Stimulated activated CD4-positive, alpha-beta T cell treated with anti-CD3 and anti-CD28 coated beads, Interleukin-1b, Interleukin-23, amount 100 ng/mL, for 1 hour (primary cell): ENCODE measurements at places on chromosomes 3 and 15.

GRCh38 chr3:141094790-141095545 lies 43.8 kb downstream of the SPSB4 start:
- DNase-seq = no peak

GRCh38 chr3:12479919-12480427 lies 4.3 kb upstream of the TSEN2 start:
- no peak for DNase-seq

- no peak for DNase-seq
Measured at GRCh38 chr3:52022323-52023100, 26.8 kb upstream of the RPL29 start.

GRCh38 chr3:142228964-142229363 lies 3.6 kb upstream of the GK5 start:
- DNase-seq = no peak

- no peak for DNase-seq
Measured at GRCh38 chr15:47244361-47244760, 472.9 kb upstream of the SEMA6D start.

DNA sequence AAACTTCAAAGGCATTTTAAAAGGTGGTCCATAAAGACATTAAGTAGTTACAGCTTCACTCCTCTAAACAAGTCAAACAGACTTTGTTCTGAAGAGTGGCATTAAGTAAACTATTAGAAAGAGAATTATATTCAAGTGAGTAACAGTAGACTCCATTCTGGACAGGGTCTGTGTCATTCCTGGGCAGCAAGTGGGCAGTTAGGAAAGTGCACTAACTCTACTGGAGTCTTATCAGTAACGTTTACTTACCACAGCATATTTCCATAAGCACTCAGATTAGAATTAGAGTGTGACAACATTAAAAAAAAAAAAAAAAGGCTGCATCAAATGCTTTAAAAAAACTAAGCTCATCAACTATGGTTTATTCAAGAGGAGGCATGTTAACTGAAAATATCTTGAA lies 10.6 kb downstream of the UBR1 start:
- DNase-seq = no peak

GRCh38 chr3:126912027-126912422 lies 70.9 kb upstream of the PLXNA1 start:
- DNase-seq = no peak

DNA sequence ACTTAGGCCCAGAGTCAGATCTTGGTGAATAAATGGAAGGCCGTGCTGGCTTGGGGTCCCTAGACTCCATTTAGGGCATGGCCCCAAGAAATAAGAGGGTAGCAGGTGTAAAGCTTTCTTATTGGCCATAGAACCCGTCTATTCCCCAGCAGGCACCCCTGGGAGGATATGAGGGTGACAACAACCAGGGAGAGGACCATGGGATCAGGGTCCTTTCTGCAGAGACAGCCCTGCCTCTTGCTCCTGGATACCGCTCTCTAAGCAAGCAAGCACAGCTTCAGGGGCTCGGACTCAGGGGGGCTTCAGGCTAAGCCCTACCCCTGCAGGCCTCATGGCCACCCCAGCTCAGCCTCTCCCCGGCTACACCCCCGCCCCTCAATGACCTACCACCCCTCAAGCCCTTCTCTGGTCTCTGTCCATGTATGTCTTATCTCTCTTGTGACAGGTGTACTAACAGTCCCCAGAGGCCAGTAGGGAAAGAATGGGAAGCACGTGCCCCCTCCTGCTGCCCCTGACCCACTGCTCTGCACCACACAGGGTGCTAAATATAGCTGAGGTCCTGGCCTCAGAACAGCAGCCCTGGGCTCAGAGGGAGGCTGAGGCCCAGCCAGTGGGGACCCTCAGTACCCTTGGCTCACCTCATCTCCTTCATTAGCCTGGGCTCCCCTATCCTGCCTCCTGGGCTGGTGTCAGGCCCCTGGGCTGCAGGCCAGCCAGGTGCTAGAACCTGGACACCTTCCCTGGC lies 1.9 kb downstream of the XIRP1 start:
- no peak for DNase-seq

GRCh38 chr15:52241489-52241888 lies 50.3 kb upstream of the GNB5 start:
- no peak for DNase-seq

DNA sequence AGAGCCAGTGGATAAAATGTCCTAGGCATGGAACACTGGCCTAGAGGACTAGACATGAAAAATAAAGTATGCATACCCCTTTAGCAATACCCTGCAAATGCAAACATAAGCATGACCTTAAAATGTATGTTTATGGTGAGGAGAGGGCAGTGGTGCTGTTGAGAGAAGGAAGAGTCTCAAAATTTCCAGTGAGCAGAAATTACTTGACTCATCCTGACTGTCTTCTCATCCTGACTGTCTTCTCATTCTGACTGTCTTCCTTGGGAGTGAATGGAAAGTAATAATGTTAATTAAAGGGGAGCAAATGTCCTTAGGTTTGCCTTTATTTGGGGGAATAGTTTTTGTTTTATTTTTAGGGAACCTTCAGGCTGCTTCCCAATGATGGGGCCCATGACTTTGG lies 121.5 kb upstream of the GALNT15 start:
- DNase-seq = no peak

DNA sequence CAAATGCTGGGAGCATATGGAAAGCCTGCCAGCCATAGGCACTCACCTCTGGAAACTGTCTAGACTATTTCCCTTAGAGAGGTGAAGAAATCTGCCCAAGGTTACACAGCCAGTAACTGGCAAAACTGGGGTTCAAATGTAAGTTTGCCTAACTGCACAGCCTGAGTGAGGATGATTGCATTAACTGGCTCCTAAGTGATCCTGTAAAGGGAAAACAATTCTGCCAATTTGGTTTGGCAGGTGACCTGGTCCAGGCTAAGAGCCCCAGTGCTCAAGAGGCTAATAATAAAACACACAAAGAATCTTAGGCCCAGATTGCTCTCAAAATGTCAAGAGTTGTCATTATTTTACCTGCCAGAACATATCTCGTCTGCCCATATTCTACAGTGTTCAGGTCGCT lies 43.9 kb upstream of the SPRED1 start:
- no peak for DNase-seq

- DNase-seq = no peak
Measured at GRCh38 chr15:28271697-28272260, 50.2 kb downstream of the HERC2 start.

DNA sequence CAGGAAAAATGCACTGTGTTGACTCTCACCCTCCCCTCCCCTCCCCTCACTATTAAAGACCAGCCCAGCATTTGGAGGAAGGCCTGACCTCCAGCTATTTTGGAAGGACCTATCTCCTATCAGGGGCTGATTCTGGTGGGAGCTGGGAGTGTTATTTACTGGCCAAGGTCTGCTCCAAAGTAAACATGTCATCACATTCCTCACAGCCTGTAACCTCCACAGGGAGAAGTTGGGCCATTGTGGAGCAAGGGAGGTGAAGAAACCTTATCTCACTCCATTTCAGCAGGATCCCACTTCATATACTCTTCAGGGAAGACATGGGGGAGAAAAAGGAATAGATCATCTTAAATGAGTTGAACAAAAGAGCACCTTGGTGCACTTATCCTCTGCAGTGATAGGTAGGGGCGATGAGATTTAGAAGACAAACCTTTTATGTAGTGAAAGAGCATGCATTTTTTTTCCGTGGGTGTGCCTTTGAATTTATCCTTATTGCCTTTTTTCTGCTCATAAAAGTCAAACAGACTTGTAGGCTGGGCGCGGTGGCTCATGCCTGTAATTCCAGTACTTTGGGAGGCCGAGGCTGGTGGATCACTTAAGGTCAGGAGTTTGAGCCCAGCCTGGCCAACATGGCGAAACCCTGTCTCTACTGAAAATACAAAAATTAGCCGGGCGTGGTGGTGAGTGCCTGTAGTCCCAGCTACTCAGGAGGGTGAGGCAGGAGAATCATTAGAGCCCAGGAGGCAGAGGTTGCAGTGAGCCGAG lies 15.6 kb upstream of the FLNB start:
- DNase-seq = no peak

- DNase-seq = no peak
Measured at GRCh38 chr15:89760303-89761008, 9.4 kb upstream of the MESP1 start.

GRCh38 chr3:178386880-178387279 lies 149.4 kb upstream of the KCNMB2 start:
- no peak for DNase-seq

- DNase-seq = no peak
Measured at GRCh38 chr3:46565077-46565476, 1.0 kb downstream of the LRRC2 start.

- no peak for DNase-seq
Measured at GRCh38 chr3:130462089-130462488, 54.9 kb upstream of the COL6A6 start.

DNA sequence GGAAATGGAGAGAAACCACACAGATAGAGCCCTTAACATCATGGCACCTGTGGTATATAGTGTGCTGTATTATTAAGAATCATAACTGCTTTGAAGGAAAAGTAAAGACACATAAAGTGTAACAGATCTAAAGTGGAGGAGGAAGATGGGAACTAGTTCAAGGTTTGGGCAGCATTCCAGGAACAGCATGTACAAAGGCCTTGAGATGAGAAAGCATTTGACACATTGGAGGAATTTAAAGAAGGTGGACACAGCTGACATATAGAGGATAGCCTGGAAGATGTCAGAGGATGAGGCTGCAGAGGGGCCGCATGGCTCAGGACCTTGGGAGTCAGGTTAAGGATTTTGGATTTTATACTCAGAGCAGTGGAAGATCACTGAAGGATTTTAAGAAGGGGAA lies 39.0 kb downstream of the LRTM1 start:
- DNase-seq = no peak

- DNase-seq = no peak
Measured at GRCh38 chr3:104908761-104909160, 457.9 kb upstream of the ALCAM start.
